SW480 (cell line): ENCODE measurements at places on chromosomes 6 and 20.

DNA sequence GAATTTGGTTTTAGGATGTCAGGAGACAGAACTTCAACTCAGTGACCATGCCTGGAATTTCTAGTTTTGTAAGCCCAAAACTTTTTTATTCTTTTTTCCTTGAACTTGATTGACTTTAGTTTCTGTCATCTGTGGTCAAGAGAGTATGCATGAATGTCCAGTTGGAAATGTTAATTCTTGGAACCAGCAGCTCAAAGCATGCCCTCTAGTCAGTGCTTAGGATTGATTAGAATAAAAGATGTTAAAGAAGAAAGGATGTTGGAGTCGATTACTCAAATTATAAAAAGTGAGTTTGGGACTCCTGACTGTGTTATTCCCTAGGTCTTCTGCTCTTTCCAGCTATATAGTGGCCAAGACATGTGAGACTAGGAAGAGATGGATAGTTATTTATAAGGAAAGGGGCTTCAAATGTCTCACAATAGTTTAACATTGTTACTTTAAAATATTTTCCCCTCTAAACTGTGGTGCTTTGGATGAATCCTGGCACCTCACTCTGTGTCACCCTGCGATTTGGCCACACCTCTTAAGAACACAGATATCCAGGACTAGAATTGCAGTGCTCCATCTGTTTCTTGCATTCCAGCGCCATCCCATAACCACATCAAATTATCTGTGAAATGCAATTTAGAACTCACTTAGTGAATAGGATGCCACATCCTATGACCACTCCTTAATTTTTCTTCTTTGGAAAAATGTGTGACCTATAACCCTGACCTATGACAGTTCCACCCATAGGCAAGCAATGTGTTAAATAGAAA, 298.5 kb downstream of the EYA4 start:
- peak; percentile 16 for DNase-seq

GRCh38 chr6:95364016-95364604, 213.2 kb upstream of the MANEA start:
- peak; percentile 20 for DNase-seq

- no peak for DNase-seq
These were observed 10.0 kb upstream of the NKX2-2 start for GRCh38 chr20:21523895-21524294.

GRCh38 chr6:94175465-94175864, 756.1 kb upstream of the EPHA7 start:
- DNase-seq = no peak

DNA sequence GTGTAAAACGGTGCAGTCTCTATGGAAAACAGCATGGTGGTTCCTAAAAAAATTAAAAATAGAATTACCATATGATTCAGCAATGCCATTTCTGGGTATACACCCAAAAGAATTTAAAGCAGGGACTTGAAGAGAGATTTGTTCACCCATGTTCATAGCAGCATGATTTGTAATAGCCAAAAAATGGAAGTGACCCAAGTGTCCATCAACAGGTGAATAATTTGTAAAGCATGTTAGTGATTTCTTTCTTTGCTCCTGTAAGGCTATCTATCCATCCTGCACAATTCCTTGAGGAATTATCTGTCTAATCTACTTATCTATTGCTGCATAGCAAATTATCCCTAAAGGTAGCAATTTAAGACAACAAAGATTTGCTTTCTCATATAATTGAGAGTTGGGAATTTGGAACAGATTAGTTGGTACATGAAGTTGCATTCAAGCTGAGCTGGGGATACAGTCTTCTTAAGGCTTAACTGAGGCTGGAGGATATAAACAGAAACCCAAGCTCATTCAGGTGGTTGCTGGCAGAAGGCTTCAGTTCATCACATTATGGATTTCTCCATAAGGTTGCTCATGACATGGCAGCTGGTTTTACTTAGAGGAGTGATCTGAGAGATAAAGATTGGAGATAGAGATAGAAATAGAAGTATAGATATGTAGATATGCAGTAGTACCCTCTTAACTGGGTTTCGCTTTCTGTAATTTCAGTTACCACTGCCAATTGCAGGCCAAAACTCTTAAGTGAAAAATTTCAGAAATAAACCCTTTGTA, 62.0 kb downstream of the IL22RA2 start:
- no peak for DNase-seq

- DNase-seq = no peak
These were observed 113.8 kb downstream of the MAP3K4 start for GRCh38 chr6:161105408-161105807.

DNA sequence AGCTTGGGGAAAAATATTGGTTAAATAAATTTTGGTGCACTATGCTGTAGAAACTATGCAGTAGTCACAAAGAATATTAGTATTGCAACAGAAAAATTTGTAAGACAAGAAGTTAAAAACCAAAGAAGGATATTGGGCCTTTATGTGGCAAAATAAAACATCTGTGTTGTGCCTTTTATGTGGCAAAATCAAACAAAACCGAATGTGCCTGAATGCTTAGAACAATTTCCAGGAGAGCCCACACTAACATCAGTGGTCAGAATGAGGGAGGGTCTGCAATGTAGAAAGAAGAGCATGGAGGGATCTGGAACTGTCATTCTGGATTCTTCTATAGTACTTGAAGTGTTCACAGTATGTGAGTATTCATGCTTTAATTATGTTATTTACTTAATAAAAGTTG, 75.2 kb downstream of the L3MBTL3 start:
- DNase-seq = no peak

DNA sequence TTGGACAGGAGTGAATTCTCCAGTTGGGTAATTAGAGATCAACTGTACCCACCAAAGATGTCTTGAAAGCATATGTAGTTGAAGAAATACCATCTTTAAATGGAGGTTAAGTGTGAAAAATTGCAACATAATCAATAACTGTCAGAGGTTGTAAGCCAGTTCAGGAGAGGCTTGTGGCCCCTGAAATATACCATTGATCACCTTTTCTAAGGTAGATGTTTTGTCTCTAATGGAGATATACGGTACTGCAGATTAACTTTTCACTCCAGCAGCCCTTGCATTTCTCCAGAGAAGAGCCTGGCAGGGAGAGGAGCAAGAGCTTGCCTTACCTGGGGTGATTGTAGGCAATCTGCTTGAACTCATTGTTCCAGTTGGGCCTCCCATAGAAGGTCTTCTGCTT, 48.8 kb downstream of the NOX3 start:
- no peak for DNase-seq

DNA sequence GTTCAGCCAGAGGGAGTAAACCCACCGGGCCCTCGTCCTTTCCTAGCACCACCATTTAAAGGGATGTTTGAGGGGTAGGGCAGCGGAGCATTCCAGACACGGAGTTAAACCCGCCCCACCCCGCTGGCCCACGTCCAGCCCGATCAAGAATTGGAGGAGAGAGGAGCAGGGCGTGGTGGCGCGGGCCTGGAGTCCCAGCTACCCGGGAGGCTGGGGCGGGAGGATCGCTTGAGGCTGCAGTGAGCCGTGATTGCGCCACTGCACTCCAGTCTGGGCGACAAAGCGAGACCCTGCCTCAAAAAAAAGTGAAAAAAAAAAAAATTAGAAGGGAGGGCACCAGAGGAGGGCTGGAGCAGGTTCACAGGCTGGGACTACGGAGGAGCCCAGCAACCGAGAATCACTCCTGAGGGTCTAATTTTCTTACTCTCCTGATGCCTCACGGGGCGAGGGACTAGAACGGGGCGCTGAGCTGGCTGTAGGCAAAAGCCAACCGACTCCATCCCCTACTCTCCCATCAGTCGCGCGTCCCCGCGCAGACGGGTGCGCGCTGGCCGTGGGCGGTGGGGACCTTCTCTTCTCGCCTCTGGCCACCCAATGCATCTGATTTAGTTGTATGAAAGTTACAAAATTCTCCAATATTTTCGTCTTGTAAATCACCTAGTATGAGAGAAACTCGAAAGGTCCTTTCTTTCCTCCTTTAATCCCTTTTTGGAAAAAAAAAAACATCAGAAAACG, 6.1 kb upstream of the HSPA1B start:
- peak; percentile 58 for DNase-seq

- DNase-seq = no peak
These were observed 40.5 kb downstream of the DSE start for GRCh38 chr6:116411284-116411623.

GRCh38 chr6:168116975-168117899, 38.2 kb upstream of the FRMD1 start:
- no peak for DNase-seq

DNA sequence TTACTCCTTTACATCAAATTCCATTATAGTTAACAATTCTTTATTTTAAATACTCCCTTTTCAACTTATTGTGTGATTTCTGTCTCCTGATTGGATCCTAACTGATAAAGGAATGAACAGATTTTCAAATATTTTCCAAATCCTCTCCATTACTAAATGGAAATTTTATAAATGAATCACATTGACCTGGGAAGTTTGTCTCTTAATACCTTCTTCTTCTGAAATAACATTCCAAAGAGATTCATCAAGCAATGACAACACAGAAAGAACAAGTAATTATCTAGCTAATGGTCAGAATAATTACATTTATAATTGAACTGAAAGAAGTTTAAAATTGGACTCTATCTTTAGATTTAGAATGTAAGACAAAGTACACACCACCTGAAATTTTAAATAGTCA, 515.4 kb upstream of the PTCHD4 start:
- DNase-seq = no peak

- DNase-seq = peak; percentile 93
These were observed 135.3 kb upstream of the FOXQ1 start for GRCh38 chr6:1176567-1176966.

GRCh38 chr6:4610256-4610655, 165.9 kb upstream of the CDYL start:
- DNase-seq = peak; percentile 76
